ENCODE measurements at places on chromosomes 1 and 21.

GRCh38 chr1:239539051-239539450, 152.7 kb downstream of the CHRM3 start:
- DNase-seq, result no peak

DNA sequence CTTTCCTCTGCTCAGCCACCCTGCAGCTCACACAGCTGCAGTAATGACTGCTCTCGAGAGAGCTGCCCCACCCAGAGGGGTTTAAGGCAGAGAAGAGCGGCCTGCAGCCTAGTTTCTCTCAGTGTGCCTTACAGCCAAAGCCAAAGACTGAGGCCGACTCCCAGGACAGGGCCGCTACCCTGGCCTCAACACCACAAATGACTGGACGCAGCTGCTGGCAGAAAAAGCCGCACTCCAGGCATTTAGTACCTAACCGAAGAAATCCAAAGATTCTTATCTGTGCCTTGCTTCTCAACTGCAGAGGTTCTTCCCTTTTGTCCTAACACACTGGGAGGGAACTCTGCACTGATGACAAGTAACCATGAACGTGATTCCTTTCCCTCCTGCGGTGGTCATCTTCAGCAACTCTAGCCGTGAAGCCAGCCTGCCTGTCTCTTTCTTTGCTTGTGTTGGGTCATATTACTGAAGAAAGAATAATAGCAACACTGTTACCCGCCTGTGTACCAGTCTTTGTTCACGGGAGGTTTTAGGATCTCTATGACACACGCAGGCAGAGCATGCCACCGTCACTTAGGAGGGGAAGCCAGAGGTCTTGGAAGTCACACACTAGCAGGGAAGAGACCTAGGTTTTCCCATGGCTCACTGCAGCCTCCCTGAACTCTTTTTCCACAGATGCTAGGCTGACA, 202.7 kb downstream of the RHOU start:
- no peak for DNase-seq

DNA sequence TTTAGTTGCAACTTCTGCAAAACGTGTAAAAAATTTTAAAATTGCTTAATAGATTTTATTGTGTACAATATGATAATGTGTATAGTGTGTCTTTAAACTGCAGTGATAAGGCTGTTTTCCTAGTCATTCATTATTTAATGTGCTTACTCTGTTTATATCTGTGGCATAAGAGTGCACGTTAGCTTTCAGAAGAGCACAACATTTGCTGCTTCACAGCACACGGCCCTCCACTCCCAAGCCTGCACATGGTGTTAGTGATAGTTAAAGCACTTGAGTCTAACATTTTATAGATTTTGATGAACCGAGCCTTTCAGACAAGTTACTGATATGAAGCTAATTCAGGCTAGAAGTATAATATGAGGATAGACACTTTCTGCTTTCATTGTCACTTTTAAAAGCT, 120.6 kb downstream of the ADGRL2 start:
- DNase-seq, result no peak

DNA sequence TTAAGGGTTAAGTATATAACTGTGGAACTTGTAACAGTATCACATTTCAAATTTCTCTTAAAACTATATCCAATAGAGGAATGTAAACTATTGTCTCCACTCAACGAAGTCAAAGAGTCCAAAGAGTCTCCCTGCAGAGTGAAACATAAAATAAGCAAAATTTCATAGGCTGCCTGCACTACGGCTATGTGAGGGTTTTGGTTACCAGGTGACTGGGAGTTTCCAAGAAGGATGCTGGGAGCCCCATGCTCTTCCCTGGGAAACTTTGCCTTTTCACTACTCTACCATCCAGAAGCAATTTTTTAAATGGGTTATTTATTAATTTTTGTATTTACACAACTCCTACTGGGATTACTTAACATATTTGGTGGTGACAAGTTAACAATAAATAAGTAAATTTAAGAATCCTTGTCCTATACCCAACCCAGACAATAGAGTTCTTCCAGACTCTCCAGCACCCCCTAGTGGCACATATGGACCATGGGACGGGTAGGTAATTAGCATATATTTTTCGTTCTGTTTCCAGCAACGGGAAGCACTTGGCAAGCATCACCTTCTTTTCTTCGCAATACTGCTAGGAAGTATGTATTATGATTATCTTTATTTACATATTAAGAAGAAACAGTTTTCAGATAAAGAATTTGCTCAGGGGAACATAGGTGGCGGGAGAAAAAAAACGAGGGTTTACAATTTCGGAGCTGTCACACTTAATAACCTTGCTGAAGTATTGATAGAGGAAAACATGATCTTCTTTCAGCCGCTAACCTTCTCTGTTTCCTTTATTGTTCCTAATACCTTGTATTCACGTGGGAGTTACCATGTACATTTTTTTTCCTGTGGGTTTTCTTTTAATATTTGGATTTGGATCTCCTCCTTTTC, 3.5 kb downstream of the FMO2 start:
- DNase-seq, result no peak

- no peak for DNase-seq
Observed at GRCh38 chr1:167635941-167636340, 5.9 kb downstream of the RCSD1 start.

- DNase-seq, result no peak
Observed at GRCh38 chr1:20411196-20411980, 74.6 kb downstream of the CAMK2N1 start.

GRCh38 chr1:53638360-53639035, 100.5 kb downstream of the GLIS1 start:
- DNase-seq, result no peak

GRCh38 chr1:227950735-227951346, 3.1 kb upstream of the WNT9A start:
- no peak for DNase-seq

DNA sequence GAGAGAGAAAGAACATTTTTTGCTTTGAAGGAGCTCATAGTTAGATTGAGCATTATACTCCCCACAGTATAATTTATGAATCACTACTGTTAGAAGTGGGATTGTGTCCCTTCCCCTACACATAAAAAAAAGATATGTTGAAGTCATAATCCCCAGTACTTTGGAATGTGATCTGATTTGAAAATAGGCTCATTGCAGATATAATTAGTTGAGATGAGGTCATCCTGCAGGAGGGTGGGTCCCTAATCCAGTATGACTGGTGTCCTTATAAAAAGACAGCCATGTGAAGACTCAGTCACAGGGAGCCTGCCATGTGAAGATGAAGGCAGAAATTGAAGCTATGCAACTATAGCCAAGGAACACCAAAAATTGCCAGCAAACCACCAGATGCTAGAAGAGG, 76.4 kb downstream of the TGFB2 start:
- DNase-seq, result no peak

DNA sequence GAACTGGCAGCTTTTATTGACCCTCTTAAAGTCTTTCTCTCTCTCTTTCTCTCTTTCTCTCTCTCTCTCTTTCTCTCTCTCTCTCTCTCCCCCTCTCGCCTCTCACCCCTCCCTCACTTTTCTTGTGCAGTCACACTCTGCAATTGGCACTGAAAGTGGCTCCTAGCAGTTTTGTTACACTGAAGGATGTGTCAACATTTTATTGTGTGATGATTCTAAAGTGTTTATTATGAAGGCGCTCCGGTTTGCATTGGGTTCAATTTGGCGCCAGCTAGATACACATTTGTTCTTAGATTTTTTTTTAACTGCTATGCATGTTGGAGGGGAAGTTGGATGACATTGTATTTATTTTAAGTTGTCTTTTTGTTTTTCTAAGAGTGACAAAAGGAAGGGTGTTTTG, 64.0 kb upstream of the CHRM3 start:
- DNase-seq, result no peak

- no peak for DNase-seq
Observed at GRCh38 chr1:70714149-70714548, 303.1 kb downstream of the CTH start.

GRCh38 chr21:45316871-45317397, 29.2 kb upstream of the POFUT2 start:
- no peak for DNase-seq

DNA sequence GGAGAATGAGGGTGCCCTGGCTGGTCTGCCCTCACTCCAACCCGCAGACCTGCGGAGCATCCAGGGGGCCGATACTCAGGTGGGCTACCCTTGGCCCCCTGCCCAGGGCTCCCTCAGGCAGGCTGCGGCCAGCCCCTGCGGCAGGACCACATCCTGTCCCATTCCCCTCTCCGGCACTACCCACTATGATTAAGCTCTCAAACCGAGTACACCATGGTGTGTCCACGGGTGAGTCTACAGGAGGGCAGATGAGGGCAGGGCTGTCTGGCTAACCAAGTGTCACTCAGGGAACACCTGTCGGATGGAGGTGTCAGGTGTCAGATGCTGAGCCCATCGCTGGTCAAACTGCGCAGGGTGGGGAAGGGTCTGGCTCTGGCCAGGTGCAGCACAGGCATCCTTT, 47.2 kb downstream of the SLC66A1 start:
- DNase-seq, result no peak

DNA sequence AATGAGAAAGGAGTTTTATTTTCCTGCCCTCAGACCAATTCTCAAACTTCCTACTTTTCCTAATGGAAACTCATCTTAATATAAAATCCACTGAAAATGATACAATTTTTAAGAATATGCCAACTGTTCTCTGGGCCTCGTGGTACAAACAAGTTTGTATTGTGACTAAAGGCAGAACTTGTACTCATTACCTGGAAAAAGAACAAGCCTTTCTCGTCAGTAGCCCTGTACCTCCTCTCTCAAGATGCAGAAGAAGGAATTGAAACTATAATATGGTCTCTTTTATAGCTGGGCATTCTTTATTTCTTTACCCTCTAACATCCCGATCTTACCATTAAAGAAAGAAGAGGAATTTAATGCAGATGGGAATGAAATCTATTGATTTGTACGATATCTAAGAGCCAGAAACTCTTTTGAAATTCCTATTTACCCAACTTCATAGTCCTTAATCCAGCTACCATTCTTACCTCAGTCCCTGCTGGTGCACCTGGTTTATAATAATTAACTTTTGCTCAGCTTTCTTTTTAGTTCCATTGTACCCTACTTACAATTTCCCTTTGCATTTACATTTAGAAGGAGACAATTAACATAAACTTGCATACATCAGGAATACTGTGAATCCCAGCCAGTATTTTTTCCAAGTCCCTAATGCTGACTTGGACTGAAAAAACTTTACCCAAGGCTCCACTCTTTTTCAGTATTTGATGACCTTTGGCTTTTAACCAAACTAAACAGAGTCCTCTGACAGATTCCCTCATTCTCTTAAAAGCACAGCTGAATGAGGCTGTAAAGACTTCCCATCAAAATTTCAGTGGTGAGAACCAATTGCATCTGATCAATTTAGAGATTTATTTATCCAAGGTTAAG, 1162.4 kb downstream of the BRINP3 start:
- no peak for DNase-seq

DNA sequence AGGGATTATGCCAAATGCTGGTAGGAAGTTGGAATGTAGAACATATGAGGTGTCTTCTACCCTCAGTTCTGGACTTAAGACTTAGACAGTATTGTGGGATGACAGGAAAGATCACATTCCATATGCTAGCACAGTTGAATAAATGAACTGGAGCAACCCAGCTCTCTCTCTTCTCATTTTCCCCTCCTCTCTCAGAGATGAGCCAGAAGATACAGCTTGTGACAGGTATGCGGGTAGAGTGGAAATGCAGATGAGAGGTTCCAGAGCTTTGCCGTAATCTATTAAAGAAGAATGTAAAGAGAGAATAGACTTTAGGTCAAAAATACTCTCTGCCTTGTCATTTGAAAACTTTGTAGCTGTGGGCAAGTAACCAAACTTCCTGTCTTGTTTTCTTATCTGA, 32.5 kb upstream of the HMCN1 start:
- DNase-seq, result no peak

GRCh38 chr1:16146279-16147155, 9.4 kb downstream of the EPHA2 start:
- no peak for DNase-seq

- DNase-seq, result no peak
Observed at GRCh38 chr1:1206376-1206965, at the start of gene TNFRSF18. TNFRSF18 (minus strand) TSS chr1:1206592; CDS start chr1:1206571, 21 bp downstream.

DNA sequence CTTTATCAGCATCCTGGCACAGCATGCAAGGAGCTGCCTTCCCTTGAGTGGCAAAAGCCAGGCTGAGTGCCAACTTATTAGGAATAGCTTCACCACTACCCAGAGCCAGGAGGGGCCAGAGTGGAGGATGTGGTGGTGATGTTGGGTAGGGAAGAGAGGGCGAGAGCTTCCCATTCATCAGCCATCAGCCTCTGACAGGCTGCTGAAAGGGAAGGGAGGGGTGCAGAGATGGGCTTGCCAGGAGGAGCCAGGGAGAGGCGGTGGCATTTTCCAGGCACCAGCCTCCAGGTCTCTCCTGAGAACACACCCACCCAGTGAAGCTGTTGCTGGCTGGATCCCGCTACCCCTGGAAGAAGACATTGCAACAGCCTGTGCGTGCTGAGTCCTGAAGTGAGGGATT, 168.5 kb downstream of the ACTL8 start:
- DNase-seq, result no peak

DNA sequence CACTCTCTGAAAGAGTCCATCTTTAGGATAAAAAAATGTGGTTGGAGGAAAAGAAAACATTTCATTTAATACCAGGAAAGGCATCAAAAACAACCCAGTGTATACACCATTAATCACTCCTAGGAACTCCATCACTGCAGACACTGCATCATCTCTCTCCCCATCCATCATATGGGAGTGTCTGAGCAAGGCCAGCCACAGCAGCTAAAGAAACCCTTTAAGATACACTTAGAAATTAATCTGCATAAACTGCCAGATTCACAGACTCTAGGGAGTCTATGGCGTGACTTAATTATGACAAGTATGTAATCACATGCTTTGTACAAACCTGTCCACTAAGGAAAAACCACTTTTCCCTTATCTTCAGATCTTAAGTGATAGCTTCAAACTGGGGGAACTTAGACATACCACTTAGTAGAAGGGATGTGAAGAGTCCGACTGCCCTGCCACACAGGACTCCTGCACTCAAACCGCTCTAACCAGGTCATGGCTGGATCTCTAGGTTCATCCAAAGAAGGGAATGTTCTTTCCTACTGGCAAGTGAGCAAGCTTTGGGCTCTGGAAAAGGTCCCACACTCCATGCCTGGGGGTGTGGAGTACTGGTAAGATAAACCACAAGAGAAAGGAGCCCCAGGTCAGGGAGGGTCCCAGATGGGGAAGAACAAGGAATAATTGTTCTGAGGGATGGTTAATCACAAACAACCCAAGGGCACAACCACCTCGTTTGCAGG, 61.0 kb upstream of the C8B start:
- DNase-seq, result no peak

DNA sequence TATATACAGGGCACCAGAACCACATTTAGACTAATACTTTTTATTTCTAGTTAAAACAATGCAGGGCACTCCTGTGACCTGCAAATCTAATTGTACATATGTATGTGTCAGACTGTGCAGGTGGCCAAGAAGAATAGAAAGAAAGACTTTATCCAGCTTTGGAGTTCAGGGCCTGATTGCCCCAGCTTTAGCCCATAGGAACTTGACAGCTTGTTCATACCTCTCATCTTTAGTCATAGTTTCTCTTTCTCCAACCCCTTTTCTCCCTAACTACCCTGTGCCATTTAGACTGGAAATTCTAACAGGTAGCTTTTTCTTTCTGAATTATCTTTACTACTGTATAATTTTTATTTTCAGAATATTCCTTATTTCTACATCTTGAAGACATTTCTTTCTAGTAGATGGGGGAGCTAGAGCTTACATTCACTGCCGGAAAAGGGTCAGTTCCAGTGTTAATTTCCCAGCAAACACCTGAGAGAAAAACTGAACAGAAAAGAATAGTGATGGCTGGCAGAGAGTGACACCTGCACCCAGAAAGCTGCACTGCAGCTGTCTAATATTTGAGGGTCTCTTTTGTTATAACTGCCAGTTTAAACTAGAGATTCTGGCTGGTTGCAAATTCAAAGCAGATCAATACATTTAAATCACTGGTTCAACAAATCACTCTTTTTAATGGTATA, 8.4 kb downstream of the YBX1 start:
- no peak for DNase-seq

- no peak for DNase-seq
Observed at GRCh38 chr1:233675893-233676292, 62.0 kb downstream of the KCNK1 start.

Measured in SHP77 treated with DMSO at 0.1 percent for 48 hours (cell line).